ENCODE measurements at places on chromosomes 3 and 15.
A peak's percentile ranks its signal among the peaks of the same experiment; 100 is the strongest.

DNA sequence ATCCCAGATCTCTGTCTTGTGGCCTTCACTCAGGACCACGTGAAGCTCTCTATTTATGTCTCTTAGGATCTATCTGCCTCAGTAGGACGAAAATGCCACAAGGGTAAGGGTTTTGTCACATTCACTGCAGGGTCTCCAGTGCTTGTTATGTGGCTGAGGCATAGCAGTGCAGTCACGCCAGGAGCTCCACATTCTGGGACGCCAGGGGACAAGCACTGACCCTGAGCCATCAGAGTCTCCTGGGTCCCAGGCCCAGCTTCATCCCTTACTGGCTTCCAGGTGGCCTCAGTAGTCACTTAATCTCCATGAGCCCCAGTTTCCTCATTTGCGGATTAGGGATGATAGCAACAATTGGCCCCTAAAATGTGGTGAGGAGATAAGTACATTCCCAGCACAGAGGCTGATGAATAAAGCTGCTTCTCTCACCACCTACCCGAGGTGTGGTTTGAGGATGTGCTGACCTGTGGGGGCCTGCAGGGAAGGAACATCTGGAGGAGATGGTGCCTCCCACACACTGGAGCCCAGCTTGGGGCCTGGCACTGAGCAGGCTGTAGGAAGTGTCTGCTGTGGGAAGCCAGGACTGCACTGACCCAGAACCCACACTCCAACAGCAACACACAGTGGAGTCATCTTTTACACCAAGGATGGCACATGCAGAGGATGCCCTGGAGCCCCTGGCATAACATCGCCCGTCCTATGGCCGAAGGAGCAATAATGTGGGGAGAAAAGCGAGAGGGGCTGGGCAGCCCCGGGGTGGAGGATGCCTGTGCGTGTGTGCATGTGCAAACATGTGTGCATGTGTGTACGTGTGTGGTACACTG is 93.2 kb upstream of the IQSEC1 start:
- DNase-seq: no peak

GRCh38 chr3:97823046-97824004 is 1.5 kb downstream of the CRYBG3 start:
- DNase-seq: peak; percentile 19

DNA sequence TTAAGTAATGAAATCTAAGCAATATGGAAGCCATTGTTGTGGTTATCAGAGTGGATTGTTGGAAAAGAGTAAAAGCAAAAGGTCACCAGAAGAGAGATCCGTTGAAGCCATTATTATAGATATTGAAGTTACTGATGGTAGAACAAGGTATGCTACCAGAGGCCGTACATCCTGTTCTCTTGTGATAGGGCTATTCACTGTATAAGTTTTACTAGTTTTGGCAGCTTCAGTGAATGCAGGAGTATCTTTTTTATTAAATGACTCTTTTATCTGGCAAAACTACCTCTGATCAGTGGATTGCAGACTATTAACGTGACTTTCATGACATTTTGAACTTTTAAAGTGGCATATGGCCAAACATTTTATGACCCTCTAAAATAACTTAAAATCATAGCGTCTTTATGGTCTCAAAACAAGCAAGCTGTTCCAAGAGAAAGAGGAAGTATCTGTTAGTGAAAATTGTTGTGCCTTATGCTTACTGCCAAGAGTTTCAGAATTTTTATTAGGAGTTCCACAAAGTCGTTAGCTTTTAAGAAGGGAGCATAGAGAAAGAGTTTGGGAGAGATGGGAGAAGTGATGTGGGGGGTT is 102.9 kb downstream of the LRRC49 start:
- no peak for DNase-seq

DNA sequence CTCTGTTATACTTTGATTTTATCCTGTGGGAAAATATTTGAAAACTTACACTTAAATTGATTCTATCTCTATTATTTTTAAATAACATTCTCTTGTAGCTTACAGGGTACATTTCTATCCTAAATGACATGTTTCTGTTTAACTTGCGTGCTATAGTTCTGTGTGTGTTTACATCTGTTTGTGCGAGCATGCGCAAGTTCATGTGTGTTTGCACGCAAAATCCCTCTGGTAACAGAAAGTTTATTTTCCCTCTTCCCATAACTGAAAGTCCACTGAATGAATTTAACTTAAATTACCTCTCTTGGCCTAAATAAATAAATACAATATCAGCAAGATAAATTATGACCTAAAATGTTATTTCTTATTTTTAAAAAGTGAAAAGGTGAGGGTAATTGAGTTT is 117.3 kb upstream of the NEO1 start:
- DNase-seq: no peak

DNA sequence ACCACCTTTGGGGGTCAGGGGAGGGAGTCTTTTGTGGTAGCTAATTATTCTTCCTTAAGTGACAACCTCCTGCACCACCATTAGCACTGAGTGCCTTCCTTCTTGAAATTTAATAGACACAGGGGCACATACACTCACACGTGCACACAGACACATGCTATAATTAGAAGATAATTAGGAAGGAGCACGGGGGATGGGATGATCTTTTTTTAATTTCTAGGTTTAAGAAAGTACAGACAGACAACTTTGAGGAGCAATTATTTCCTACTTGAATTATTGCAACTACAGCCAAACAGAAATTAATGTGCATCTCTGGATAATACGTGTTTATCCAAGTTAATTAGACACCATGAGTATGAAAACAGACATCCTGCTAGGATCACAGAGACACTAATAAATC is 44.8 kb upstream of the GUCA1C start:
- DNase-seq: no peak

- DNase-seq: peak; percentile 90
Observed at GRCh38 chr3:24220859-24221657, 273.6 kb downstream of the THRB start.

DNA sequence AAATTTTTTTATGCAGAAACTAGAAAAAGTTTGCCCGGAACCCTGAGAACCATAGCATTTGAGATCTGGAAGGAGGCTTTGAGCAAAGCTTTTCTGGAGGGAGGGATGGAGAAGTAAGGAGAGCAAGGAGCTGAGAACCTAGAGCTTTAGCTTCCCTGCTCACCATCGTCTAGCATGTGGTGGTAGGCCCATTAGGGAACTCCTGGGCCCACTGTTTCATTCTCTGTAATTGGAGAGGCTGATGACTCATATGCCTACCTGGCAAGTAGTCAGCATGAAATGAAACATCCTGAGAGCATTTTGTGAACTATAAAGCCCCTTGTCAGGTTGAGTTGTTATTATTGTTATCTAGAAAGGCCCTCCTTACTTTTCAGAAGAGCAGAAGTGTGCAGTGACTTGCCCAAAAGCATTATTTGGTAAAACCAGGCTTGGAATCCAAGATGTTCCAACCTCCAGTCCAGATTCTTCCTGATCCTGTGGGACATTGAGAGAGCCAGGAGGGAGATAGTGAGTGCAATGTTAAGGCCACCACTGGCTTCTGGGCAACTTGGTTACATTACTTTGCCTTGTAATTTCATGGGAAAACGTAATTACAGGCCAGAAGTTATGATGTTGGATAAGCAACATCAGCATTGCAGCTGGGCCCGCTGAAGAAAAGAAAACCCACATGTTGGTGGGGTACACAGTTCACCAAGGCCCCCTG is 104.5 kb upstream of the BFSP2 start:
- DNase-seq: peak; percentile 19

DNA sequence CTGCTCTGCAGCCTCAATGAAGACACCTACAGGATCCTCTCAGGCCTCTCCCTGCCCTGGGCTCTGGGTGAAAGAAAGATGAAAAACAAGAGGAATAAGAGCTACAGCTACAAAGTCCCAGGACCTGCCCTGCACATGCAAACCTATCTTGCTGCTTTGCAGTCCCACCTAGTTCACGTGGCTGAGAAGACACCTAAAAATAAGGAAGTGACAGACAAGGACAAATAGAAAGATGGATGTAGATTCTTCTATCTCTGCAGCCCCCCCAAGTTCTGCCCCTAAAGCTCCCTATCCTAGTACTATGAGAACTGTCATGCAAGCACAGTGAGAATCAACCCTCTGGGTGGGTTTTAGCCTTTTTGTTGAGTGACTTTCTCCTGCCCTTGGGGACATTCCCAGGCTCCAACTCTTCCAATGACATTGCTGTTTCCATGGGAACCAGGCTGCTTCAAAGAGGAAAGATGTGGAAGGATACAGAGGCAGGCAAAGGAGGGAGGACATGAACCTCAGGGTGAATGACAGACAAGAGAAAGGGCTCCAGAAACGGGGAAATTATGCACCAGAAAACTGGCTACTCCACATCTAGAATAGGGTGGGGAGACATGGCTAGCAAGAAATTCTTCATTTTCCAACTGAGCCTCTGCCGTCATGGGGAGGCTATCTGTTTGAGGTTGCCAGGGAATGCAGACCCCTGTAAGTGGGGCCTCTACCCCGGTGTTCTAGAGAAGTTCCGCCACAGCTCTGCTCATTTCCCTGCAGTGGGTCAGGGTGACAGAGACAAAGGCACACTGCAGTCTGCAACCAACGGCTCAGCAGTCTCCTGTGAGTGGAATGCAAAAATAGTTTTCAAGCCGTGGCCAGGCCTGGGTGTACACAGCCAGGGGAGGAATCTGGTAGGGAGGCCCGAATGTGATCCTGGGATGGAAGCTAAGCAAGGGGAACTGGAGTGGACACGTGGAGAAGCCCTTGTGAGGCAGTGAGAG is 5.2 kb downstream of the CSPG5 start:
- no peak for DNase-seq

DNA sequence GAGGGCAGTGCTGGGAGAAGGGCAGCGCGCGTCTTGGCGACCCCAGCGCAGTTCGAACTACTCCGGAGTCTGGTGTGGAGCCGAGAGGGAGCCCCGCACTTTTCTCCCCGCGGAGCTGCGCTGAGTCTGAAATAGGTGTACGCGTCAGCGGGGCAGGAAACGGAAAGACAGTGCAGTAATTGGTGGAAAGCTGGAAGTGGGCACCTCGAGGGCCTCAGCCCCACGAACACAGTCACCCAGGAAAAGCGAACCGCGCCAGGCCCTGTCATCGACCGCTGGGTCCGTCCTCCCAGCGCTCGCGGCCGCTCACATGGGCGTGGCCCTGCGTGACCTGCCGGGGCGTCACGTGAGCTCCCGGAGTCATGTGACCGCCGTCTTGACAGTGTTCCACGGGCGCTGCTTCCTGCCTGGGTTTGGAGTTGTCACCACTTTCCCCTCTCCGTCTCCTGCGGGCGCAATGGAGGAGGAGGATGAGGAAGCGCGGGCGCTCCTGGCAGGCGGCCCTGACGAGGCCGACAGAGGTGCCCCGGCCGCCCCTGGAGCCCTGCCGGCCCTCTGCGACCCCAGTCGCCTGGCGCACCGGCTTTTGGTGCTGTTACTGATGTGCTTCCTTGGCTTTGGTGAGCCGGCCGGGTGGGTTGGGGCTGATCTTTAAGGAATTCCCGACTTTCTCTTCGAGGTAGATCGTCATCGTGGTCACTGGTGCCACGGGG is at the start of gene MFSD1:
Gene MFSD1 (plus strand): TSS at position 359 of the 713 bp plus-strand sequence. CDS start 99 bp downstream, at position 458.
- peak; percentile 95 for DNase-seq

DNA sequence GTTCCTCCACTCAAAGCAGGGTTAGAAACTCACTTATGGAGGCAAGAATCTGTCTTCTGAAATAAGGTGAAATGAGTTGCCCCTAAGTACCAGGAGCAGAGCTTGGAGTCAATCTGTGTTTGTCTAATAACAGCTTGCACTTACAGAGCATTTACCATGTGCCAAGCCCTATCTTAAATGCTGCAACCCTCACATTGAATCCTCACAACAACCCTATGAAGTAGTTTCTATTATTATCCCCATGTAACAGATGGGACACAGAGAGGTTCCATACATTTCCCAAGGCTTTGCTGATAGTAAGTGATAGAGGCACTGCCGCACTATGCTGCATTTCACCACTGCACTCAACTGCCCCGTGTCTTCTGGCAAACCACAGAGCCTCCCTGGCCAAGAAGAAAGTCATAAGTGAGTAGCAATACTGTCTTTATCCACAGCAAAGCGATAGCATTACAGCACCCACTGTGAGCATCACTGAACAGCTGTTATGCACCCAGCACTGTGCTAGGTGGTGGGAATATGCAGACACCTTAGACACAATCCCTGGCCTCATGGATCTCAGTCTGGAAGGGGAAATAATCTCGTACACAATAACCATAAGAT is 141.5 kb downstream of the SSR3 start:
- DNase-seq: peak; percentile 18

GRCh38 chr15:57476533-57476975 is 100.2 kb downstream of the CGNL1 start:
- DNase-seq: no peak

- no peak for DNase-seq
Observed at GRCh38 chr3:43348852-43349574, 62.7 kb downstream of the SNRK start.

GRCh38 chr3:147301781-147302180 is 104.6 kb downstream of the ZIC4 start:
- DNase-seq: no peak

GRCh38 chr15:78565951-78566774 is 843 bp downstream of the CHRNA5 start:
- peak; percentile 14 for DNase-seq

DNA sequence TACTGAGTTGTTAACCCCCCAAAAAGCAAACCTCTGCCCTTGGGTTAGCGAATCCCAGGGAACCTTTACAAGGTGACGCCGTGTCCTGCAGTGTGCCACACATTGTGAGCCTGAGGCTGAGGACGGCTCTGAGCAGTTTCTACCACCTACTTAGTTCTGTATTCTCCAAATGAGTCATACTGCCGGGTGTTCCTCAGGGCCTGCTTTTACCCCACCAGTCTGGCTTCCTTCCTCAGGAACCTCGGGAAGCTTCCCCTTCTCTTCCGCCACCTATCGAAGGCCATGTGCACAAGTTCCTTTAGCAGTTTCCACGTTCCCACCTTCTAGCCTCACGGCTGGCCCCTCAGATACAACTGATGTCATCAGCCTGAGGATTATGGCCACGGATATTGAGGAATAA is 384.0 kb upstream of the TPM1 start:
- DNase-seq: no peak

DNA sequence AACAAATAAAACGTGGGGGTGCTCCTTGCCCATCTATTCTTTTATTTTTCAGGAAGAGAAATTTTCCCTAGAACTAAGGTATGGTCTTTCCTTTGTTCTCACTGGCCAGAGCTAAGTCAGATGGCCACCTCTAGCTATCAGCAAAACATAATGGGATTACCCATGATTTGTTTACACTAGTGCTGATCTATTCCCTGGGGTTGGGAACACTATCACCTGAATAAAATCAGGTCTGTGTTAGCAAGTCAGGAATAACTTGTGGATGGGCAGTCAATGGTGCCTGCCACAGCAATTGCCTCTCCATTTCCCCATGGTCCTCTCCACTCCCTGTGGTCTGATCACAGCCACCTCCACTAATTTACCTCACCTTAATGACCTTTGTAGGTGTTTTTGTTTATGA is 181.7 kb upstream of the CADPS start:
- no peak for DNase-seq

DNA sequence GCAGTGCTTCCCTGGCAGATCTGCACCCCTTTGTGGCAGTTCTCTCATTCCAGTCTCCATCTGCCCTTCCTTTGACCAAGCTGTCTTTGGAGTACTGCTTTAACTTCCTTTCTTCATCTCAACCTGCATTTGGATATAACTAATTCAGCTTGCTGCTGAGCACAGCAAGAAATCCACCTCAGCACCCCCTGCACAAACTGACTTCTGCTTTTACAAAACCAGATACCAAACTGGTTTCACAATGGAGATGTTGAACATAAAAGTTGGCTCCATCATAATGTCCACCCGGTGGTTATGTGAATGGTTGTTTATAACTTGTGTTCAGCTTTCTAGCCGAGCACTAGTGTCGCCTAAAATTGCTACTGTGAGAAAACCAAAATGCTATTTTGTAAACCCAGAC is 341.1 kb upstream of the SEMA6D start:
- DNase-seq: no peak

- peak; percentile 62 for DNase-seq
Observed at GRCh38 chr3:171088496-171088895, 62.0 kb upstream of the SLC2A2 start.

All from cardiac muscle cell (in vitro differentiated cells and primary cell).